ENCODE measurements at places on chromosomes 12 and 14.

GRCh38 chr14:21107283-21107800 lies 6.5 kb downstream of the TMEM253 start:
- no peaks in the 10 kb centered on the region for H3K27me3 ChIP-seq
- DNase-seq = no peak
- H3K27ac ChIP-seq = no peak overlapping the region
- H3K4me1 ChIP-seq = peaks cover 17% of the 10 kb centered on the region
- H3K36me3 ChIP-seq = no peaks in the 10 kb centered on the region

GRCh38 chr14:104262515-104263514 lies 124.4 kb downstream of the KIF26A start:
- H3K27ac ChIP-seq = no peak overlapping the region
- peak; percentile 13 for DNase-seq
- no peaks in the 10 kb centered on the region for H3K36me3 ChIP-seq
- H3K4me1 ChIP-seq = no peaks in the 10 kb centered on the region
- no peak overlapping the region for H3K4me3 ChIP-seq

DNA sequence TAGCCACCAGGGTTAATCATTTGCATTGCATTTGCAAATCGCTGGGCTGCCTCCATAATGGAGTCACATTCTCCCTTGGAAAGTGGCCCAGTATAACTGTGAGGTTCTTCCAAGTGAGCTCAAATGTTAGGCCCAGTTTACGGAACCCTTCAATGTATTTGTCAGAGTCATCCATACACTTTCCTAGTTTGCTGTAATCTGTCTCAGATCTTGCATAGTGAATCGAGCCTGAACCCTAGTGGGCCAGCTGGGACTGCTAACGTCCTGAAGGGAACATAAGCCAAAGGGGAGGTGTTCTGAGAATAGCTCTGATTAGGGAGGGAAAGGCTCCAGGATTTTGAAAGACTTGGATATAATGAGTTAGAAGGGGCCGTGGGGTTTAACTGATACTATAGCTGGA lies 406.3 kb downstream of the SLC6A15 start:
- H3K4me1 ChIP-seq = no peaks in the 10 kb centered on the region
- H3K27me3 ChIP-seq = no peaks in the 10 kb centered on the region
- H3K4me3 ChIP-seq = no peak overlapping the region
- H3K36me3 ChIP-seq = no peaks in the 10 kb centered on the region
- no peak overlapping the region for H3K27ac ChIP-seq

DNA sequence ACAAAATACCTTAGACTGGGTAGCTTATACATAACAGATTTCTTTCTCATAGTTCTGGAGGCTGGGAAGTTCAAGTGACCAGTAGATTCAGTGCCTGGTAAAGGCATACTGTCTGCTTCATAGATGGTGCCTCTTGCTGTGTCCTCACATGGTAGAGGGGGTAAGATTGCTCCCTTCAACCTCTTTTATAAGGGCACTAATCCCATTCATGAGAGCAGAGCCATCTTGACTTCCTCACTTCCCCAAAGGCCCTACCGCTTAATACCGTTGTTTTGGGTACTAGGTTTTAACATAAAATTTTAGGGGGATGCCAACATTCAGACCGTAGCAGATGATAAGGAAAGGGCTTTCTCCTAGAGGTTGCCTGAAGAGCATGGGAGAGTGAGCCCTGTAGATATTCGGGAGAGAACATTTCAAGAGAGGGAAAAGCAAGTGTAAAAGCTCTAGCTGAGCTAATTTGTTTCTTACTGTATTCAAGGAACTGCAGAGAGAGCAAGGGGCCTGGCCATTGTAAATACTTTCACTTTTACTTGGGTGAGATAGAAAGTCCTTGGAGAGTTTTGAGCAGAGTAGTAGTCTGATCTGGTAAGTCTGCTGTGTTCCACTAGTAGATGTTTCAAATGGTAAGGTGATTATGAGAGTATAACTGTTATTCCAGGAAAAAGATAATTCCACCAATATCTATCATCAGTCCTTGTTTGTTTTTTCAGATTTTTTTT lies 27.3 kb downstream of the FRS2 start:
- H3K27me3 ChIP-seq = no peaks in the 10 kb centered on the region
- no peak overlapping the region for H3K4me3 ChIP-seq
- DNase-seq = no peak
- no peaks in the 10 kb centered on the region for H3K36me3 ChIP-seq

GRCh38 chr12:76346236-76346635 lies 2.0 kb downstream of the BBS10 start:
- no peaks in the 10 kb centered on the region for H3K27me3 ChIP-seq
- H3K4me3 ChIP-seq = no peak overlapping the region
- peaks cover 2% of the 10 kb centered on the region for H3K36me3 ChIP-seq
- no peak overlapping the region for H3K27ac ChIP-seq
- H3K4me1 ChIP-seq = peaks cover 9% of the 10 kb centered on the region

GRCh38 chr14:104660597-104660996 lies 28.8 kb upstream of the INF2 start:
- no peaks in the 10 kb centered on the region for H3K36me3 ChIP-seq
- H3K27me3 ChIP-seq = peaks cover 20% of the 10 kb centered on the region
- peaks cover 60% of the 10 kb centered on the region for H3K4me1 ChIP-seq

DNA sequence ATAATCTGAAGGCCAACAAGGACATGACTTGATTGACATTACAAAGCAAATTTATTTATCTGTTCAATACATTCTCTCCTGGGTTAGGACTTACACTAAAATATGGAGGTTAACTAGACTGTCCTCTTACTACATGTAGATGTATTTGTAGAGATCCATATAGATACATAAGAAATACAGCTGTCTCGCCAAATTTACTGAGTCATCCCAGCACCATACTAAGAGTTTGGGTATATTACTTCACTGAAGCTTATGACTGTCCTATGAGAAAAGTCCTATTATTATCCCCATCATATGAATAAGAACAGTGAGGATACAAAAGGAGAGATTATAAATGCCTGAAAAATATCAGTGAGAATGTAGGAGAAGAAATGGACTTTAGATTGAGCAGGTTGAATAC lies 44.8 kb upstream of the ACSM4 start:
- H3K36me3 ChIP-seq = no peaks in the 10 kb centered on the region
- no peak overlapping the region for H3K27ac ChIP-seq
- no peaks in the 10 kb centered on the region for H3K4me1 ChIP-seq
- no peaks in the 10 kb centered on the region for H3K27me3 ChIP-seq

DNA sequence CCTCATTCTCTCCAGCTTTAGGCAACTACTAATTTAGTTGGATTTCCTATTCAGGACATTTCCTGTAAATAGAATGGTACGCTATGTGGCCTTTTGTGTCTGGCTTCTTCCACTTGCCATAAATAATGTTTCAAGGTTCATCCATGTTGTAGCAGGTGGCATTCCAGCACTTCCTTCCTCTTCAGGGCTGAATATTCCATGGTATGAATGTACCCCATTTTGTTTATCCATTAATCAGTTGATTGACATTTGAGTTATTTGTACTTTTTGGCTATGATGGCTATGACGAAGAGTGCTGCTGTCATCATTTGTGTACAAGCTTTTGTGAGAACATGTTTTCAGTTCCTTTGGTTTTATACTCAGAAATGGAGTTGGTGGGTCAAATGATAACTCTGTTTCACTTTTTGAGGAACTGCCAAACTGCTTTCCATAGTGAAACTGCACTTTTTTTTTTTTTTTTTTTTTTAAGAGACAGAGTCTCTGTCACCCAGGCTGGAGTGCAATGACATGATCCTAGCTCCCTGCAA lies 6.5 kb upstream of the CDK2AP1 start:
- H3K36me3 ChIP-seq = no peaks in the 10 kb centered on the region
- H3K27me3 ChIP-seq = no peaks in the 10 kb centered on the region
- H3K4me3 ChIP-seq = no peak overlapping the region

- no peaks in the 10 kb centered on the region for H3K4me1 ChIP-seq
- no peaks in the 10 kb centered on the region for H3K27me3 ChIP-seq
- H3K36me3 ChIP-seq = no peaks in the 10 kb centered on the region
- H3K27ac ChIP-seq = no peak overlapping the region
- H3K4me3 ChIP-seq = no peak overlapping the region
Measured at GRCh38 chr12:42961395-42961794, 371.8 kb upstream of the PRICKLE1 start.

- no peak for DNase-seq
- no peaks in the 10 kb centered on the region for H3K36me3 ChIP-seq
Measured at GRCh38 chr12:85253853-85254252, 26.2 kb upstream of the ALX1 start.

DNA sequence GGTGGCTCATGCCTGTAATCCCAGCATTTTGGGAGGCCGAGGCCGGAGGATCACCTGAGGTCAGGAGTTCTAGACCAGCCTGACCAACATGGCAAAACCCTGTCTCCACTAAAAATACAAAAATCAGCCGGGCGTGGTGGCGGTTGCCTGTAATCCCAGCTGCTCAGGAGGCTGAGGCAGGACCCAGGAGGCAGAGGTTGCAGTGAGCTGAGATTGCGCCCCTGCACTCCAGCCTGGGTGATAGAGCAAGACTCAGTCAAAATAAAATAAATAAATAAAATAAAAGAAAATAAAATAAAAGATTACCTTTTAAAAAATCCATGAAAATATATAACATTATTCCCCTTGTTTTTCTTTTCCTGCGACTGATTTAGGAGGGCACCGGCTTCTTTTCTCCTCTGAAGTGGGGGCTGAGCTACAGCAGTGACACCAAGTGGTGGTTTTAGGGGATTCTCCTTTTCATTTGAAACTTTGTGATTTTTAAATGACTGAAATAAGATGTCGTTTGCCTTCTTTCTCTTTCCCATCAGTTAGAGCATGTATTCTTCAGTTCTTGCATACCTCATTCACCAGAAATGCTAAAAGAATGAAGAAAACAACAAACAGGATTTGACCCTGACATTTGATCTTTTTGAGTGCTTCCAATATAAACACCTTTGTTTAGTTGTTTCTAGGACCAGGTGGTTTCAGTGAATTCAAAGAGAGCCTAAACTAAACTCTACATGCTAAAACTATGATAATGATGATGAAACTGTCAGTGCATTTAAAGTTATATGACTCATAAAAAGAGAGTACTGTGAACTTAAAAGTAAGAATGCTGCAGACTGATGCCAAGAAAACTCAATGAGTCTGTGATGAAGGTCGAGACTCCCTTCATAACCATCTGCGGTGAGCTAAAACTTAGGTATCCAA lies 22.6 kb upstream of the PKP2 start:
- H3K27ac ChIP-seq = no peak overlapping the region
- no peaks in the 10 kb centered on the region for H3K4me1 ChIP-seq
- DNase-seq = no peak
- no peaks in the 10 kb centered on the region for H3K27me3 ChIP-seq
- no peak overlapping the region for H3K4me3 ChIP-seq
- no peaks in the 10 kb centered on the region for H3K36me3 ChIP-seq

DNA sequence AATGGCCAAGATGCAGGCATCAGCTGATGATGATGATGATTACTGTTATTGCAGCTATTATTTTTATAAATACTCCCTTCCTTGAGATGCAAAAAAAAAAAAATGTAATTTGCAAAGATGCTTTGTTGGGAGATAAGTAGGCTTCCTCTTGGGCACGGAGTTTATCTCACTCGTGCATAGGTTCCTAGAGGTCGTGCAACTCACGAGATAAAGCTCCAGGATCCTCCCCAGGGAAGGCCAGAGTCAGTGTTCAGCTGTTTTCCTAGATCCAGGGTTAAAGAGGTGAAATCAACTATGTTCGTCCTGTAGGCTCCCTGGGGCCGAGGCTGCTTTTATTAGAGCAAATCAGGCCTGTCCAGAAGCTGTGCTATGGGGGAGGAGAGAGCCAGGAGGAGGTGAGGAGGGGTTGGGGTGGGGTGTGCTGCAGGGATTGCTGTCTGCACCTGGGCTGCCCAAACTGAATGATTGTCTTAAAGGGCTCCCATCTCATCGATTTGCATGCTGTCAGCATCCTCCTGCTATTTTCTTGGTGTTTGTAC lies 270.3 kb downstream of the NRXN3 start:
- no peak overlapping the region for H3K27ac ChIP-seq
- no peak overlapping the region for H3K4me3 ChIP-seq
- no peaks in the 10 kb centered on the region for H3K36me3 ChIP-seq
- DNase-seq = no peak

DNA sequence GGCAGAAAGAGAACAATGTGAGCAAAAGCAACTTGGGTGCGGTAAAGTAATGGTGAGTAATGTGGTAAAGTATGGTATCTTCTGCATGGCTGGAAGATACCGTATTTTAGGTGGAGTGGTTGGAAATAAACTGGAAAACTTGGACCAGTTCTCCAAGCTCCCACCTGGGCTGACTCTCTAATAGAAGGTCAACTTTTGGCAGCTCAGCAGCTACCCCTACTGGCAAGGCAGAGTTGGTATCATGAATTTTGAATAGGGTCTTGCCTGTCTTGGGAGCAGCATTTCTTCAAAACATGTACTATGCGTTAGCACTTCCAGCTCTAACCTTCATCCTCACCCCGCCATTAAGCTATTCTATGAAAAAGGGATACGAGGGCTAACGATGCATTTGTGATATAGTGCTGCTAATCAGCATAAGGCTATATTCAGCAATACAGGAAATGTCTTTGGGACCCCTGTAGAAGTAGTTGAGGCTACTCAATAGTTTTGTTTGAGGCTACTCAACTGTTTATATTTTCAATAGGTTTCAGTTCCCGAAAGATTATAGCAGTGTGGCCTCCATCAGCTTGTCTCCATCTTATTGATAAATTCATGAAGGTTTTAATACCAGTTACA lies 276.3 kb upstream of the FAR2 start:
- peak; percentile 30 for DNase-seq
- H3K4me3 ChIP-seq = no peak overlapping the region
- no peaks in the 10 kb centered on the region for H3K4me1 ChIP-seq
- no peaks in the 10 kb centered on the region for H3K36me3 ChIP-seq

DNA sequence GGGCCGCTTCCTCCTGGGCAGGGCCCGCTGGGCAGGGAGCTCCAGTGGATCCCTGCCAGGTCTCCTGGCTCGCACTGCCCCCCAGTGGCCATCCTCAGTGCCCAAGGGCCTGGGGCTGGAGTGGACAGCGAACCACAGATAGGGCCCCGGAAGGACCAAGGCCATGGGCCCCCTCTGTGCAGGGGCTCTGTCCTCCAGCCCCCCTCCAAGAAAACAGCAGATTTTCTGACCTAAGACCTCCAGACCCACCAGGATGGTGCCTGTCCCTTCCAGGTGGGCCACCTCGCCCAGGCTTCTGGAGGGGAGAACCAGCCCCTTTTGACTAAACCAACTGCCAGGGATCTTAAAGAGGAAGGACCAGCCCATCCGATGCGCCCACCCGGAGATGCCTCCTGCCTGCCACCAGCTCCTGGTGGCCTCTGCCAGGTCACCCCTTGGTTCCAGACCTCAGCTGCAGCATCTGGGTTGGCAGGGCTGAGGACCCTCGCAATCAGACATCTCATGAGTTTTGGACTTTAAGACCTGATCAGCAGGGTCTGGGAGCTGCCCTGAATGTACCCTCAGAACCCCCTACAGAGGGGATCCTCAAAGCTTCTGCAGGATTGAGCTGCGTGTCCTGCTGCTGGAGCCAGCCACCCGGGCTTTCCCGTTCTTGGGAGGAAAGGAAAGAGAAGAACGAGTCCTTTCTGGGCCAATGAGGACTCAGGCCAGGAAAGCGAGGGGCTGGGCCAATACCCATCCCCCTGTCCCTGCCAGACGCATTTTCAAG lies 325.8 kb upstream of the DIO3 start:
- no peaks in the 10 kb centered on the region for H3K36me3 ChIP-seq
- no peaks in the 10 kb centered on the region for H3K27me3 ChIP-seq

- no peaks in the 10 kb centered on the region for H3K36me3 ChIP-seq
- no peak for DNase-seq
- H3K4me3 ChIP-seq = no peak overlapping the region
- no peaks in the 10 kb centered on the region for H3K4me1 ChIP-seq
- H3K27me3 ChIP-seq = no peaks in the 10 kb centered on the region
Measured at GRCh38 chr12:99352269-99352668, 295.3 kb upstream of the GARIN6 start.

GRCh38 chr14:73458183-73458976 lies at the start of gene NUMB:
TSS of gene NUMB (minus strand) at chr14:73458546. CDS start at chr14:73355751, 102,795 bp downstream.
- H3K27me3 ChIP-seq = no peaks in the 10 kb centered on the region
- peak; percentile 98 for DNase-seq
- H3K4me1 ChIP-seq = peaks cover 15% of the 10 kb centered on the region
- H3K27ac ChIP-seq = peak within 1 kb of the TSS; percentile 53

GRCh38 chr12:103560604-103561101 lies 26.4 kb upstream of the STAB2 start:
- no peak overlapping the region for H3K27ac ChIP-seq
- H3K4me1 ChIP-seq = no peaks in the 10 kb centered on the region
- no peaks in the 10 kb centered on the region for H3K27me3 ChIP-seq
